ENCODE measurements at places on chromosomes 1 and 21.
A peak's percentile ranks its signal among the peaks of the same experiment; 100 is the strongest.

DNA sequence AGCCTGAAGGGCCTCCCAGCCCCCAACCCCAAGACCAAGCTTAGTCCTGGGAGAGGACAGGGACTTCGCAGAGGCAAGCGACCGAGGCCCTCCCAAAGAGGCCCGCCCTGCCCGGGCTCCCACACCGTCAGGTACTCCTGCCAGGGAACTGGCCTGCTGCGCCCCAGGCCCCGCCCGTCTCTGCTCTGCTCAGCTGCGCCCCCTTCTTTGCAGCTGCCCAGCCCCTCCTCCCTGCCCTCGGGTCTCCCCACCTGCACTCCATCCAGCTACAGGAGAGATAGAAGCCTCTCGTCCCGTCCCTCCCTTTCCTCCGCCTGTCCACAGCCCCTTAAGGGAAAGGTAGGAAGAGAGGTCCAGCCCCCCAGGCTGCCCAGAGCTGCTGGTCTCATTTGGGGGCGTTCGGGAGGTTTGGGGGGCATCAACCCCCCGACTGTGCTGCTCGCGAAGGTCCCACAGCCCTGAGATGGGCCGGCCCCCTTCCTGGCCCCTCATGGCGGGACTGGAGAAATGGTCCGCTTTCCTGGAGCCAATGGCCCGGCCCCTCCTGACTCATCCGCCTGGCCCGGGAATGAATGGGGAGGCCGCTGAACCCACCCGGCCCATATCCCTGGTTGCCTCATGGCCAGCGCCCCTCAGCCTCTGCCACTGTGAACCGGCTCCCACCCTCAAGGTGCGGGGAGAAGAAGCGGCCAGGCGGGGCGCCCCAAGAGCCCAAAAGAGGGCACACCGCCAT lies 21.9 kb upstream of the ARF1 start:
- no peak for DNase-seq

GRCh38 chr1:15598436-15598835 lies 13.6 kb upstream of the AGMAT start:
- no peak for DNase-seq

GRCh38 chr21:28228636-28228995 lies 764.1 kb downstream of the LTN1 start:
- DNase-seq, result no peak

DNA sequence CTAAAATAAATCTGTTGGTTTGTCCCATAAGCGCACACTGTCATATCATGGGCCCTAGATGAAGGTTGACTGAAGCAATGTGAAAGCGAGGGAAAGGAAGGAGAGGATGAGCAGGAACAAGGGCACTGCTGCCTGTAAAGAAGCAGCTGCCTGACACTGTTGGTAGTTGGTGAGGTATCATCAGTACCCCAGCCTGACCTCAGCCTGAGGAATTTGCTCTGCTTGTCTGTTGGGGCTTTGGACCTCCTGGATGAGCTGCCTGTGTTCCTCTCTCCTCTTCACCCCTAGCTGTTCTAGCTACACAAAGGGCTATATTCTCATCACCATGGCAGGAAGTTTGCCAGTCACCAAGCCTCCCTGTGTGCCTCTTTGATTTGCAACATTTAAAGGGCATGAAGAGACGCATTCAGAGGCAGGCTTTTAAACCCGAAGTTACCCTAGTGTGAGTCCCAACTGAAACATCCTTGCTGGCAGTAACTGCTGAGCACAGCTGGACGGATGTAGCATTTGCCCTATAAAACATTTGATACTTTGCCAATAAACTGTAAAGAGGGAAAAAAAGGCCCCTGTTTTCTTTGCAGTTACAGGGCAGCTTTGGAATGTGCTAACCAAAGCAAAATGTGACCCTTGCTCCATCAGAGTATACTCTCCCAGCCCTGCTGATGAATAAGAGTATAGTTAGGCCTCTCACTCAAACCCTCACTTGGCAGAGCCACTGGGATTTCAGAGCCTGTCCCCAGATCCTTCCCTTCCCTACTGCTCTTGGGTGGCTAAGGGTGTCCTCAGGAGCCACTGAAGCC lies 22.2 kb upstream of the SPATA6 start:
- DNase-seq, result no peak

DNA sequence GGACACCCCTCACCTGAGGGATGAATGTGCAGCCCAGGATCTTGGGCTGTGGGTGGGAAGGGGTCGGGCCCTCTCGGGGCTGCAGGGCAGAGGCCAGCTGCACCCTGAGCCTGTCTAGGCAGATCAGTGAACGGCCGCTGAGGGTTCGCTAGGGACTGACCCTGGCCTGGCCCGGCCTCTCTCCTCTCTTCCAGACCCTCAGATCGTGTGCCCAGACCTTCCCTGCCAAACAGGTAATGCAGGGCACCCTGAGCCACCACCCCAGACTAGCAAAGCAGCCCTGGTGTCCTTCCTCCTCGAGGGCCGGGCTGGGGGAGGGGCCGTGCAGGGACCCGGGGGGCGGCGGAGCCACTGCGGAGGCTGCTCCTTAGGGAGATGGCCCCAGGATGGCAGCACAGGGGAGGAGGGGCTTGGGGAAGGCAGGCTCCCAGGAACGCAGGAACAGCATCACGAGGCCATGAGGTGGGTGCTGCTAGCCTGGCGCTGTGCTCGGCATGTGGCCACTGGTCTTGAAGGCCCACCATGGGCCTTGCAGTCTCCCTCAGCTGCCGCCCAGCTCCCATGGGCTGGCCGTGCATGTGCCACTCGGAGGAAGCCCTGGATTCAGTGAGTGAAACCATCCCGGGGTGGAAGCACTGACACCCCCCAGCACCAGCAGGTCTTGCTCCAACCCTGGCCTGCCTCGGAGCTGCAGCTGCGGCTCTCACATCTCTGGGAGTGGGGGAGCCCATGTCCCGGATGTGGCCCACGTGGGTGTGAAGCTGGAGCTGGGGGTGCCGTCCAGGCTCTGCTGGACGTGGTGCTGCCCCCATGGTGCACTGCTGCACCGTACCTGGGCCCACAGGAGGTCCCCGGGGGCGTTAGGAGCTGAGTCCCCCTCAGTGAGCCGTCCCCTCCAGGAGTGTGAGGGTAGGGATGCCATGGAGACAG lies 28.7 kb downstream of the COL6A2 start:
- no peak for DNase-seq

- peak; percentile 2 for DNase-seq
These were observed 935 bp downstream of the KCNK2 start for GRCh38 chr1:215083383-215083961.

- DNase-seq, result no peak
These were observed 19.0 kb downstream of the PARS2 start for GRCh38 chr1:54745274-54745673.

DNA sequence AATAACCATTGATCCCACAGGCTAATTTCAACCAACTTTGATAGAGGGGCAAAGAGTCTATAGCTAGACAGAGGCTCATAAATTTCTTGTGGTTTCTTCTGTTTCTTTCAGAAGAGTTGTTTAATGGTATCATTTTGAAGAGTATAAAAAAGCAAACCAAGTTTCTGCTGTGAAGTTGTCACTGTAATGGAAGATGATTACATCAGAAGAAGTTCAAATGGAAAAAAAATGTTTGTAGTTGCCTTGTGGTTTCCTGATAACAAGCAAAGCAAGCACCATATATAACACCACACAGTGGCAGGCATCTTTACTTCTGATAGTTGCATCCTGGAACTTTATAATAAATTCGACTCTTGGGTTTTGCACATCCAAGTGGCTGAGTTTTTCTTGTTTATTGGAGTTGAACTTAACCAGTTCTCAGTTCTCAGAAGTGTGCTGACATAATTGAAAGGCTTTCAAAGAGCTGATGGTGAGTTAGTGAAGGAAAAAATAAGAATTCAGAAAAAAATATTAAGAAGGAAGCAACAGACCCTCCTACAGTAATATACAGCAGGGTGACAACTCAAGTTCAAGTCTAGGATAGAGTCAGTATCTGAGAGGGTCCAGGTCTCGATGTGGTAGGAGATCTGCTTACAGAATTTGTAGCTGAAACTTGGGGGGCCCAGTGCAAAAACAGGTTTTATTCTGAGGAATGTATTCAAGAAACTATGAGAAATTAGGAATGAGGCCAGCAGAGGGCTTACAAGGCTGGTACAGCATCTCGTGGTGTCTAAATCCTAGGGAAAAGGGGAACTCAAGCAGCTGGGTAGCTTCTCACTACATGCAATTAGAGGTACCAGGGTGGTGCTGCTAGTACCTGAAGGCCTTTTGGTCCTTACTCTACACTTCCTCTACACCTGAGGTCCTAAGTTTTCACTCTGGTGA lies 123.5 kb downstream of the CRB1 start:
- DNase-seq, result peak; percentile 46

- DNase-seq, result no peak
These were observed 10.7 kb downstream of the C21orf58 start for GRCh38 chr21:46312949-46313348.

- DNase-seq, result no peak
These were observed 19.5 kb downstream of the INKA2 start for GRCh38 chr1:111719674-111720132.

- no peak for DNase-seq
These were observed 24.7 kb downstream of the SSBP3 start for GRCh38 chr1:54381524-54381923.

GRCh38 chr1:62111084-62111483 lies 83.6 kb upstream of the L1TD1 start:
- DNase-seq, result no peak

DNA sequence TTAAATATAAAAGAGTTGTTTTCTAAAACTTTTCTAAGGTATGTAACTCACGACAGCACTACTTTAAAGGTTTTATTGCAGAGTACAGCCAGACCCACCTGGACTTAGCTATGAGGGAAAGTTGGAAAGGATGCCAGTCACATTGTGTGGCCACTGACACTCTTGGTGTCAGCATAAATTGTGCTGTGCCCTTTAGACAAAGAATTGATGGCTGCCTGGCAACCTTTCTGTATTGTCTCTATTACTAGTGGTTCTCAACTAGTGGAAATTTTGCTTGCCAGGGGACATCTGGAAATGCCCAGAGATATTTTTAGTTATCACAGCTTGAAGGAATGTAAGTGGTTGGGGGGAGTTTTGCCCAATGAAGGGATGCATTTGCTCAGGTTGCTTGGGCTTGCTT lies 117.5 kb upstream of the APP start:
- no peak for DNase-seq

GRCh38 chr1:206672844-206673758 lies 11.6 kb upstream of the MAPKAPK2 start:
- DNase-seq, result peak; percentile 87

- no peak for DNase-seq
These were observed 244.4 kb downstream of the CHRM3 start for GRCh38 chr1:239630767-239631166.

DNA sequence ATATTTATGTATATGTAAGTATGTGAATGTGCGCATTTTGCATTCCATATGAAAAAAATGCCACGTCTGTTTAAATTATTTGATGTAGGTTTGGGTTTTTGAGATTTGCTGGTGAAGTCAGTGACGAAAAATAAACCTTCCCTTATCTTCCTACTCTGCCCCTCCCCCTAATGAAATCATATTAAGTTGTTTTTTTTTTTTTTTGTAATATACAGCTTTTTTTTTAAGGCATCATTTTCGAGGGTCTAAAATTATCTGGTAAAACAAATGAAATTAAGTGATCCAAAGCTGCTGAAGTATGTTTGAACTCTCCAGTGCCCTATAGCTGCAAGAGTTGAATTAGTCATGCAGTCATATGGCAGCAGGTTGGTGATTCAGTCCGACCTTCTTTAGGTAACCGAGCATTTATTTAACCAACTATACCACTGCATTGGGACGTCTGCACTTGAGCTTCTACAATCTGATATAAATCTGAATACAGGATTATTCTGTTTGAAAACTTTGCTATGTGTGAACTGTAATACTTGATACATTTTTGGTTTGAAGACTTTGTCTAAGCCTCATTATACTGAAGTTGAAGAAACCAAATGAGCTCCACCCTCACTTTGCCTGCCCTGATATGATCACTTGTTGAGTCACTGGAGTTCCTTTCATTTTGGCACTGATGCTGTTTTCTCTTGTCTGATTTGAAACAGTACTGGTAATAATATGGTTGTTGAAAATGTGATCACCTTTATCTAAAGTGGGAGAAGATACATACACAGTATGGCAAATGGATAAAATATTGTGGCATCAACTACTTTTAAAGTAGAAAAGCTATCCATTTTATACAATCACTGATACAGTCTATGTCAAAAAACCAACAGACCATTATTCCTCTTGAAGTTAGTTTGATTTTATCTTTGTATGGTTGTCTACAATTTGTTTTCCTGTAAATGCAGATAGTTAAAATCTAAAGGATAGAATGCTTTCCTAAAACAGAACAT lies 11.7 kb downstream of the PDIK1L start:
- DNase-seq, result peak; percentile 81

- no peak for DNase-seq
These were observed 223.7 kb upstream of the CSF3R start for GRCh38 chr1:36706416-36706815.

GRCh38 chr1:210755991-210756659 lies 377.8 kb downstream of the KCNH1 start:
- DNase-seq, result no peak

DNA sequence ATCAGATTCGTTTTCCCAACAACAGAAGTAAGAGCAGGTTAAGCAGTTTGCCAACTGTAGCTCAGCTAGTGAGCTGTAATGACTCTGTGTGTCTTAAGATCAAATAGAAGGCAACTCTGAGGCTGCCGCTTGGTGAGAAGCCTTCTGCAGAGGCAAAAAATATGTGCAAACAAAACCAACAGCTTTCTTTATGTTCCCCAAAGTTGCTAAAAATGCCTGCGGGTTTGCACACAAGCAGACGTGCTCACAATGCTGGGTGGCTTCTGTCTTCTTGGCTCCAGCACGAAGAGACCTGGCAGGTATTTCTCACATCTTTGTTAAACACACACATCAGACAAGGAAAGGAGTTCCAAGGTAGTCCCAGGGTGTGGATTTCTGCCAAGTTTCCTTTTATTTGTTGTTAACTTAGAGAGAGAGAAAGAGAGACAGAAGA lies 158.9 kb upstream of the JUN start:
- no peak for DNase-seq

DNA sequence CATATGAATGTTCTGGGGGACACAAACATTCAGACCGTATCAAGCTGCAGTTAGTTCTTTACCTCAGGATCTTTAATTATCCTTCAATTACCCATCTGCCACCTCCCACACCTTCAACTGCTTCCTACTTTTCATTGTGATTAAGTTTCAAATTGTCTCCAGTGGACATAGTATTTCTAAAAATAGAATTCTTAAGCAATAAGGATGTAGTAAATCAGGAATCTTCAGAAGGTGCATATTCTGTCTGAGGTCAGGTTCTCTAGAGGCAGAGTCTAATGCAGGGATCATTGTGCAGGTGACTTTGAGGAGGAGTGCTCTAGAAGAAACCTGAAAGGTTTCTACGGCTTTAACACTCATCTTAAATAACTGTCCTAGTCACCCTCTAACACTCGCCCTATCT lies 102.6 kb upstream of the PPP2R5A start:
- DNase-seq, result no peak

- no peak for DNase-seq
These were observed 97.4 kb upstream of the KRTAP19-8 start for GRCh38 chr21:31135531-31136184.

All from common myeloid progenitor, CD34-positive (primary cell).